NCI-H2029 (cell line): ENCODE measurements at places on chromosomes 2 and 18.

GRCh38 chr2:15170070-15170775, 390.9 kb downstream of the NBAS start:
- DNase-seq = no peak

- no peak for DNase-seq
These were observed 3.4 kb upstream of the MAP4K4 start for GRCh38 chr2:101693991-101694588.

- DNase-seq = no peak
These were observed 255.4 kb upstream of the CHAC2 start for GRCh38 chr2:53512071-53512826.

DNA sequence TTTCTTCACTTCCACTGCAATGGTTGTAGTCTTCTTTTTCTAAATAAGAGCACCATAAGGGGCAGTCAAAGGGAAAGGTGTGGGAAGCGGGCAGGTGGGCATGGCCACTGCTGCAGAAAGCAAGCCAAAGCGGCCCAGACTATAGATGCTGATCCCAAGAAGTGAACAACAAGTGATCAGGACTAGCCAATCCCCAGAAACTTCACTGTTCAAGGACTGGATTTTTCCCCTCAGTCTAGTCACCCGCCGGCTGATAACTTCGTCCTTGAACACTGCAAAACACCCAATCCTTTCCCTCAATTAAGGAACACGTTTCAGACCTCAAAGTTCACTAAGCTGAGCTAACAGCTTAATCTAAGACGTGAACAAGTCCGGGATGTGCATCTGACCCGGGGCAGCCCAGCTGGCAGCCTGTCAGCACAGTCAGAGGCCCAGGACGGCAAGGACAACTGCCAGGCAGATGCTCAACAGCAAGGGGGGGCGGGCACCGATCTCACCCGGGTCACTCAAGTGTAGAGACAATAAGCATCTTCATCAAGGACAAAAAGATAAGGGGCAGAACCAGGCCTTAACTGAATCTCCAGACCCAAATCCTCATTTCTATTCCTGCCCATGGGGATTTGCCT, 59.8 kb downstream of the HDLBP start:
- DNase-seq = no peak

GRCh38 chr2:30759481-30759880, 47.8 kb downstream of the CAPN13 start:
- DNase-seq = no peak

GRCh38 chr18:23646282-23646681, 16.4 kb downstream of the ANKRD29 start:
- no peak for DNase-seq

DNA sequence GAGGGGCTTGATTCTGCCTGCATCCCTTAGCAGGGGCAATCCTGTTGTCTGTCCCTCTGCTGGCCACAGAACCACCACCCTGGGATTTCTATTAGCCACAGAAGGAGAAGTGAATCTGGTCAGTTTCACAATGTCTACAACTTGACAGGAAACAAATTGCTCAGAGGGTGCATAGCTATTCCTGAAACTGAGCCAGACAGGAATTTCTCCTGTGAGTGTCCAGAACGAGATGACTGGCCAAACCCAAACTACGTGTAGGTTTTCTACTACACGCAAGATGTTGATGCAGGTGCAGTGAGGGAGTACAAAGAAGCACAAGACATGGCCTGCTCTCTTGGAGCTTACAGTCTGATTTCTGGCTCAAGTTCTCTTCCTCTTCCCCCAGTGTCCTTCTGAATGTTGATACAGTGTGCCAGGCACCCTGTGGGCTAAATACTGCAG, 201.9 kb downstream of the CLIP4 start:
- no peak for DNase-seq

DNA sequence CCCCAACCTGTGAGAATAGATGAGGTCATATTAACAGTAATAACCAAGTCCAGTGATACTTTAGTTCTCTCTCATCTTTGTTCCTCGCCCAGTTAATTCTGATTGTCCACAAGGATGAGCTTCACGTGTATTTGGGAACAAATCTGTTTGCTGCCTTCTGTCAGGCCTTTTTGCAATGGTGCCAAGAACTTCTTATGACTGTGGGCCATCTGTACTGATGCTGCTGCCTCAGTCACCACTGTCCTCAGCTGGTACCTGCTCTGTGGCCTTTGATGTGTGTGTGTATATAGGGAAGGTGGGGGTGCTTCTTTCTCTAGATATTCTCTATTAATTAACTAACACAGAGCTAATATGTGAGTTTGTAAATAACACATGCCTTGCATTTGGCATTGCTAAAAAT, 392.9 kb downstream of the TGIF1 start:
- DNase-seq = no peak

DNA sequence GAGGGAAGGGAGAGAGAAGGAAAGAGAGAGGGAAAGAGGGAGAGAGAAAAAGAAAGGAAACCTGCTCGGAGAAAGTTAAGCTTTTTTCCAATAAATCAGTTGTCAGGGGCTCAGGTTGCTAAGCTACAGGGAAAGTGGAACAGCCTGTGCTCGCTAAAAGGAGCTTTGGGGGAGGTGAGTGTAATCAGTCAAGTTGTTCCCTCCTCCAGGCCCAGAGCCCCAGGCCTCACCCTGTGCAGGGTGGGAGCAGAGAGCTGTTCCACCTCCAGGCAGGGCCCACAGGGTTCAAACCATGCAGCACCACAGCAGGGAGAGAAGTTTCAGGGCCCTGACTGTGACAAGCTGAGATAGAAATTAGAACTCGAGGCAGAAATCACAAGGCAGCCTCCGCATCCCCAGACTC, 56.4 kb upstream of the PPP1CB start:
- no peak for DNase-seq

GRCh38 chr2:86358957-86359356, 21.5 kb upstream of the REEP1 start:
- no peak for DNase-seq

DNA sequence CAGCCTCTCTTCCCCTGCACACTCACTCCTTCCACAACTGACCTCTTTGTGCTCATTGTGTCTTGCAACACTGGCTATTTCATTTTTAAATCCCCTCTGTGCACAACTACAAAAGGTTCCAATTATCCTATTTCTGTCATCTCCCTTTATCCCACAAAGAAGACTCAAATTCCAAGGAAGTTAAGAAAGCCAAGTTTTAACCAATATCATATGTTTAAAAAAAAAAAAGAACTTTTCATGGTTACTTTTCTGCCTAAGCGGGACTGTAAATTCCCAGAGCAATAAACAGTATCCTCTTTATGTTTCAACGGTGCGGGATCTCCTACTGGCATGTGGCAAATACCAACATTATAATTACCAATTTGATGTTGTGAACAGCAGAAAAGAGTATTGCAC, 83.8 kb downstream of the DOCK10 start:
- no peak for DNase-seq

DNA sequence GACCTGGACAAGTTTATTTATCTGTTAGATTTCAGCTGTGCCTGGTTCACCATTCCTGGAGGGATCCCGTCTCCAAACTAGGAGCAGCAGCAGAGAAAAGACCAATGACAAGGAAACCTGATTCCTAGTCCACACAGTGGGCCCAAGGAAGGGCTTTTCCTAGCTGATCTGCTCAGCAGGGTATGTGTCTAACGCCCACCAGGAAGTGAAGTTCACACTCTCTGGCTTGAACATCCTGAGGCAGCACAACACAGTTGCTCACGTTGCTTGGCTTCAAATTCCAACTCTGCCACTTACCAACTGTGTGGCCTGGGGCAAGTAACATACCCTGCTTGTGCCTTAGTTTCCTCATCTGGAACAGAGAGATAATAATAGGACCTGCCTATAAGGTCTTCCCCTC, 42.9 kb downstream of the XDH start:
- no peak for DNase-seq

DNA sequence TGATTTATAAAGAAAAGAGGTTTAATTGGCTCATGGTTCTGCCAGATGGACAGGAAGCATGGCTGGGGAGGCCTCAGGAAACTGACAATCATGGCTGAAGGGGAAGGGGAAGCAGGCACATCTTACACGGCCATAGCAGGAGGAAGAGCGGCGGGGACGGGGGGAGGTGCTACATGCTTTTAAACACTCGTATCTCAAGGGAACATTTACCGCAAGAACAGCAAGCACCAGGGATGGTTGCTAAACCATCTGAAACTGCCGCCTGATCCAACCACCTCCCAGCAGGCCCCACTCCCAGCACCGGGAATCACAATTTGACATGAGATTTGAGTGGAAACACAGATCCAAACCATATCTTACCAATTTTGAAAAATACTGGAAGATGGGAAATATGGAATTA, 362.8 kb downstream of the FBXO15 start:
- no peak for DNase-seq

DNA sequence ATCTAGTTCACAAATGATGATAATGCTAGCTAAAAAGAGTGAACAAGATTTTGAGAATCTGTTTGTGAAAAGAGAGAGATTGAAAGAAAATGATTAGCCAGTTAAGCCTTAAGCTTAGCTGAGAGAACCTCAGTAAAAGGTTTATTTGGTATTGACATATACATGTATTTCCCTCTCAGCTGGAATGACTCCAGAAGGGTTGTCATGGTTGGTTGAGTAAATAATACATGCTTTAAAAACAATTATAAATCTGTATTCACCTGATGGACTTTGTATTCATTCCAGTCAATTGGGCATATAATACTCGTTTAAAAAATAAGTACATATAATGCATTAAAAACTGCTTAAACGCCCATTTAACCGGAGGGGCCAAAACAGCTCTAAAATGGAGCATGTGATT, 181.4 kb downstream of the GRB14 start:
- DNase-seq = no peak

DNA sequence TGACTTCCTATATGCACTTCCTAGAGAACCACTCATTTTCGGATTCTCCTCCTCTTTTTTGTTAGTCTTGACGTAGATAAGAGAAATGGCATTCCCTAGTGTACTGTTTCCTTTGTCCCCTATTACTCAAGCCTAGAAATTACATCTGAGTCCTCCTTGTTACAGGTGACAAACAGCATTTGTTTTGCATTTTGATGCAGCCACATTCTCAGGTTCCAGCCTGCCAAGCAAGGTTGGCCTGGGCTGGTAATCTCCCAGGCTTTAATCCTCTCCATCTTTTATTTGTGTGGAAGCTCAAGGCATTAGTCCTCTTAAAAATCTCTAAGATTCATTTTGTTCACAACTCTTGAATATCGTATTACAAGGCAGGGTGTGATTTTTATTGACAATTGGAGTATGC, 318.0 kb upstream of the NRP2 start:
- no peak for DNase-seq

GRCh38 chr2:101195871-101196661, 44.9 kb upstream of the TBC1D8 start:
- no peak for DNase-seq
